ENCODE measurements at places on chromosomes 3 and 15.

DNA sequence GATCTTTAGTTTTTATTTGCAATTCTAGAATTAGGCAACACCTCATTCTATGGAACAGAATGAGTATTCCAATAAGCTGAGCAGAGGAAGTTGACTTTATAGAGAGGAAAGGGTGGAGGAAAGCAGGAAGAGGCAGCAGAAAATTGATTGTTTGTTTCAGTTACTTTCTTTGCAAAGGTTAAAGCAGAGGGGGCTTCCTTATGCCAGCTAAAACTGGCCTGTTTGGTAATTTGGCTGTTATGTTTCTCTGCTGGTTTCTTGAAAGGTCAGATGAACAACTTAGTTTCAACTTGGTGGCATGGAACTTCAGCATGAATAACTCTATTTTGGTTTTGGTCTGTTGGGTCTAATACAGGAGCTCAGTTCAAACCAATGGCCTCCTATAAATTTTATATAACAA lies 190.9 kb upstream of the IL12A start:
- no peak for DNase-seq

- DNase-seq, result no peak
These were observed 82.6 kb downstream of the TRIM42 start for GRCh38 chr3:140760324-140761075.

DNA sequence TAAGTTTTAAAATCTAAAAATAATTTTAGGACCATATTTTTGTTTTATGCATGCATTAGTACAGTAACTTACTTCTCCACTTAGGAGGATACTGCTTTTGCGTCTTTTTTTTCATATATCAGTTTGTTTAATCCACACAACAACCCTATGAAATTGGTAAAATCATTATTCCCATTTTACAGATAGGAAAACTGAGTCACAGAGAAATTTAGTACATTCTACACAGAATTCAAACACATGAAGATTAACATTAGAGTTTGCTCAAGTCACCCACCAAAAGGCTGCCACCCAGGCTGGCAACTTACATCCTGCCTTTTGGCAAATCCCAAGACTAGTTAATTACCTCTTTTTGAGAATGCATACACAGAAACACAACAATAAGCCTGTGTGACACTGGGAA lies 28.7 kb downstream of the TNIK start:
- no peak for DNase-seq

GRCh38 chr15:93070551-93071296 lies 18.3 kb downstream of the RGMA start:
- DNase-seq, result no peak

DNA sequence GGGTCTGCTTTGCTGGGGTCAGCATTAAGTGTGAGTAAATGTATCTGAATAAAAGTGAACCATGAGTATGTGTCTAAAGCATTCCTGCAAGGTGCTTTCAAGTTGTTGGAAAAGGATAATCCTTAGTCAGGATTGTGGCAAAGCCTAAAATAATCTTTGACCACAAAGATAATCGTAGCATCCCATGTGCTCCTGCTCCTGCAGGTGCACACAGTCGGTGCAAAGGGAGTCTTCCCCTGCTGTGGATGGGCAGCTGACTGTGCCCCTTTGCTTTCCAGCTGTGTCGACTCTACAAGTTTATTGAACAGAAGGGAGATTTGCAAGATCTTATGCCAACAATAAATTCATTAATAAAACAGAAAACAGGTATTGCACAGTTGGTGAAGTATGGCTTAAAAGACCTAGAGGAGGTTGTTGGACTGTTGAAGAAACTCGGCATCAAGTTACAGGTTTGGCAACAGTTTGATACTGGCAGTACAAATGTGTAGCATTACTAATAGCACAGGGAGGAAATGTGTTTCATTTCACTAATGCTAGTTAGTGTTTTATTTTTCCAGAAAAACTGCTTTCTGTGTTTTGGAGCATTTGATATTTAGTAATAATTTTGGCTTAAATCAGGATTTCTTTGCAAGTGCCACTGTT lies 22.6 kb downstream of the SRP14 start:
- DNase-seq, result no peak

DNA sequence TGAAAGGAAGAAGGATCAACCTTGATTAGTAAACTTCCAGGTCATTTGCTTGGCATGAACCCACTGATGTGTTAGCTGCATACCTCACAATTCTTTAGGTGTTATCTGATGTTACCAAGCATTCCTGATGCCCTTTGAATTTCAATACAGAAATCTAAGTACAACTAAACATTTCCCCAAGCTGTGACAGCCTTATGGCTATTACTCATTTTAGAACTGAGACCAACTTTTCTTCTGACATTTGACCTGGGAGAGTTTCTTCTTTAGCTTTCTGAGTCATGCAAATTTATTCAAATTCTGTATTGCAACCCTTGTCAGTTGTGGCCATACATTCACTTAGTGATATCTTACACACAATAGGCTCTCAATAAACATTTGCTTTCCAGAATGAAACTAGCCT lies 124.3 kb downstream of the TIGIT start:
- DNase-seq, result no peak

DNA sequence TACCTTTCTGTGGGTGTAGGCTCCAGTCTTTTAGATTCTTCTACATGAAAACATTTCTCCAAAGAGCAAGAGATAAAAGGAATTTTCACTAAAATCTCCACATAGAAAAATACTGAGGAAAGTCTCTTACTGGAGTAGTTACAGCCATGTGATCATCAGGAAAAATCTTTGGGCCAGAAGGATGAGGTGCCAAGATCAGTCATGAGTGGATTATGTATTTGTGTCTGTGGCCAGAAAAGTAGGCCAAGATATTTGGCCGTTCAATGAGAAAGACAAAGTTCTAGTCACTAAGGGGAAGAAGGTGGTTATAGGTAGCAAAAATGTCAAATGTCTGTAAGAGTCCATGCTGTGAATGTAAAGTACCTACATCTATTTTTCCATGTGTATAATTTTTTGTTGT lies 339.3 kb downstream of the NSUN3 start:
- DNase-seq, result no peak

DNA sequence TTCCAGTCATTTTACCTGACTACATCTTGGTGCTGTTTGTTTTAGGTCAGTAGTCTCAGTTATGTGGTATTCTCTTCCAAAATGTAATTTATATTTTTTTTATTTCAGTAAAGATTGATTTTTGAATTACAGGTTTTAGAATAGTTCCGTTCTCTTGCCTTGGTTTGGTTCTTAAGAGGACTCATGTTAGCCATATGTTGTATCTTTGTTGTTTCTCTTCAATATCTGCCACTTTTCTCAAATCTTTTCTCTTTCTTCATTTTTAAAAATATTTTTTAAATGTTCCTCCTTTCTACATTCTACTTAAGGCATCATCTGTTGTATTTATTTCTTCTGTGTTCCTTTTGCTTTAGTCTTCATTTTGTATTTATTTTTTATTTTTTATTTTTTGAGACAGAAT lies 5.6 kb upstream of the UBL7 start:
- DNase-seq, result no peak

- no peak for DNase-seq
These were observed 313.1 kb downstream of the SV2B start for GRCh38 chr15:91413142-91413541.

DNA sequence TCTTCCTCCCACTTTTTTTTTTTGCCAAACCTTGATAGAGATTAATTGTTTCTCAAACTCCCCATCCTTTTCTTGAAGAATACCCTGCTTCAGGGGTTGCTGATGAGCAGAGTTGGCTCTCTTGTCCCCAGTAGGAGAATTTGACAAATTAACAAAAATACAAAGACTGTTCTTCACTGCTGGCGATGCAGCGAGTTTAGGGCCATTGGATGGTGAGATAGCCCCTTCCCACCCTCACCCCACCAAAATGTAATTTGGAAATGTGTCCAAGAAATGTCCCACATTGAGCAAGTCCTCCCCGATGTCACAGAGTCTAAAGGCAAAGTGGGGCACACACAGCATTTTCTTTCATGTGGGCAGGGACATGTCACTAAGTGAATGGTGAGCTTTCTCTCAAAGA lies 136.0 kb upstream of the RARB start:
- no peak for DNase-seq

DNA sequence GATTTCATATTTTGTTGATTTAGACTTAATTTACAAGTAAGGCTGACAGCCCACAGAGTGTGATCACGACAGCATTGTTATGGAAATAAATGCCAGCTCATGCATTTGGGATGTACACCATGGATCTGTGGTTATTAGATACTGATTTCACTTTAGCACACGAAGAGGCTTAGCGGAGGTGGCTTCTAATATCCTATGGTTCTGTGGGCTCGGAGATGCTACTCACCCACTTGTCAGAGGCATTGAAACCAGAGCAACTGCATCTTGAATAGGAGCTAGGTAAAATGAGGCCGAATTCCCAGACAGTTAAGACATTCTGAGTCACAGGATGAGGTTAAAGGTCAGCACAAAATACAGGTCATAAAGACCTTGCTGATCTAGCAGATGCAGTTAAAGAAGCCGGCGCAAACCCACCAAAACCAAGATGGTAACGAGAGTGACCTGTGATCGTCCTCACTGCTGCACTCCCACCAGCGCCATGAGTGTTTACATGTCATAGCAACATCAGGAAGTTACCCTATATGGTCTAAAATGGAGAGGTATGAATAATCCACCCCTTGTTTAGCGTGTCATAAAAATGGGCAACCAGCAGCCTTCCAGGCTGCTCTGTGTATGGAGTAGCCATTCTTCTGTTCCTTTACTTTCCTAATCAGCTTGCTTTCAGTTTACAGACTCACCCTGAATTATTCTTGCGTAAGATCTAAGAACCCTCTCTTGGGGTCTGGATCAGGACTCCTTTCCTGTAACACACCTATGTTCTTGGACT lies 117.5 kb downstream of the PGPEP1L start:
- no peak for DNase-seq

- DNase-seq, result no peak
These were observed 110.2 kb downstream of the TPRA1 start for GRCh38 chr3:127480196-127480954.

- DNase-seq, result peak; percentile 53
These were observed 12.2 kb downstream of the EIF4E3 start for GRCh38 chr3:71713041-71713440.

All from NCI-H1092 treated with DMSO at 0.1 percent for 48 hours (cell line).